ENCODE measurements at places on chromosomes 2 and 18.
A peak's percentile ranks its signal among the peaks of the same experiment; 100 is the strongest.

DNA sequence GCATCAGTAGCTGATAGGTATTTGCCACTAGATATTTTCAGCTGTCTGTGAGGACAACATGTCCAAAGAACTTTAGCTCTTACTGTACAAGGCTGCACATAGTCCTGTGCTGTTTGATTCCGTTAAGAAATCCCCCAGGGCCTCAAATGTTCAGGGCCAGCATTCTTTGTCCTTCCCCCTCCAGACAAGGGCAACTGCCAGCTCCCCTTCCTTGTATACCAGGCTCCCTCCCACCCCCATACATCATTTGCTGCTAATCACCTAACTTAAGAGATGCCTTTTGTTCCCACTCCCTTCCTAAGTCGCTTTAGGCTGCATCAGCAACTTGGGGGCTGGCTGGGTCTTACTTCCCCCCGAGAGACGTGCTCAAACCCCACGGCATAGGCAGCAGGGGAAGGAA, 138.7 kb downstream of the CDH20 start:
- DNase-seq, result no peak

GRCh38 chr2:207533461-207534008, 3.8 kb downstream of the CREB1 start:
- no peak for DNase-seq

GRCh38 chr2:118842661-118843482, 4.6 kb downstream of the EN1 start:
- no peak for DNase-seq

- DNase-seq, result no peak
Observed at GRCh38 chr18:79748321-79749180, 49.2 kb upstream of the KCNG2 start.

- DNase-seq, result no peak
Observed at GRCh38 chr18:25876330-25876948, 214.0 kb downstream of the SS18 start.

DNA sequence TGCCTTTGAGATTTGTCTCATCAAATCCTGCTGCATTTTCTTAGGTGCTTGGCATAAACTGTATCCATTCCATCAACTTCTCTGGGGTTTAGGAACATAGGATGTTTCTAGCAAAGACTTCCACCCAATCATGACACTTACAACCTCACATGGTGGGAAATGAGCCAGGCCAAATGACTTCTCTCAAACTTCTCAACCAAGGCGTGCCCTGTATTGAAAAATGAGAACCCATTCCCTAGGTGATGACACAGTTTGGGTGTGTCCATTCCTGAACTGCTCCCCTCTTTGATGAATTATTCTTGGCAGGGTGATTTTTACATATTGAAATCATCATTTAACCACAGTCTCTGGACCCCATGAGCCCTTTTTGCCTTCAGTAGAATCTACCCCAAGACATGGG, 161.1 kb downstream of the EN1 start:
- DNase-seq, result no peak

- no peak for DNase-seq
Observed at GRCh38 chr2:206979922-206980321, 40.6 kb downstream of the CPO start.

- DNase-seq, result no peak
Observed at GRCh38 chr2:218430721-218431120, 11.8 kb downstream of the VIL1 start.

- DNase-seq, result no peak
Observed at GRCh38 chr2:56565143-56565542, 381.4 kb downstream of the CCDC85A start.

DNA sequence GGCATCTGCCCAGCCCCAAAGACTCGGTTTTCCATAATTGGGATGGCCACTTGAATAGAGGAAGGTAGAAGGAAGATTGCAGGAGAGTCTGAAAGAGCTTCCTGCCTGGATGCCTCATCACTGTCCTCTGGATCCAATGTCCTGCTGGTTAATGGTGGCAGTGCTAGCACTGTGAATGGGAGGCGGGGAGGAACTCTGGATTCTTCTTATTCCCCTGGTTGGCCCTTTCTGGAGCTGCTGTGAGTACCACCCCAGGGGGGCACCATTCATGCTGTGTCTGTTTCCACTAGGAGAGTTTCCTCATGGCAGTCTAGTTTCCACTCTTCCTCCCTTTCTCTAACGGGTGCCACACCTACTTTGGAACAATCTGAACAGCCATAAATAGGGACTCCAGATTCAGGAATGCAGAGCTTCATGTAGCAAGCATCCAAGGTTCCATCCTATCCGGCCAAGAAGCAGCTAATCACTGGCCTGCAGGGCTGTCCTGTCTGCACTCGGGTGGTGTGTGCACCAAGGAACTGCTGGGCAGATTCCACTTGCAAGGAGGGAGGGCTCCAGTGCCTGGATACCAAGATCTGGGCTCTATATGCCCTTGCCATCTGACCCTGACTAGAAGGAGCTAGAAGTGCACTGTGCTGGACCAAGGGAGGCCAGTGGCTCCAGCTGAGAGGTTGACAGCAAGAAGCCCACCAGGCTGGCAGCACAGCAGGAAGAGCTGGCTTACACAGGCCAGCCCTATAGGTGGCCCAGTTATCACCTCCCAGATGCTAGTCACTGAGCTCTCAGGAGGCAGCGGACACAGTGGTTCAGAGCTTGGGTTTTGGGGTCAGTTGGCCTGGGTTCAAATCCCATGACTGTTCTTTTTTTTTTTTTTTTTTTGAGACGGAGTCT, 4.6 kb upstream of the ATOH8 start:
- DNase-seq, result no peak

GRCh38 chr2:11692966-11693521, 23.0 kb upstream of the NTSR2 start:
- DNase-seq, result peak; percentile 30

DNA sequence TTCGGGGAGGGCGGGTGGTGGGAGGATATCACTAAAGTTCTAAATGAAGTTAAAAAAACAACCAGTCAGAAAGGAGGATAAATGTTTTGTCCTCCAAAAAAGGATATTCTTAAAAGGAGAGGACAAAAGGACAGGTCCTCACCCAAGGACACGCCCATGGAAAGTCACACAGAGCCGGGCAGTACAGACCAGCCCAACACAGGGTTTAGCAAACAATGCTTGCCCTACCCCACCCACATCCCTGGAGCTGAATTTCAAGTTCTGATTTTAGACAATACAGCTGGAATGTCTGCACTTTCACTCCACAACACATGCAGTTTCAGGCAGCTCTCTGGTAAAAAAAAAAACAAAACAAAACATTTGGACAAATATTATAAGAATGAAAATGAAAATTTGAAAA, 67.9 kb downstream of the SLC9A4 start:
- no peak for DNase-seq

DNA sequence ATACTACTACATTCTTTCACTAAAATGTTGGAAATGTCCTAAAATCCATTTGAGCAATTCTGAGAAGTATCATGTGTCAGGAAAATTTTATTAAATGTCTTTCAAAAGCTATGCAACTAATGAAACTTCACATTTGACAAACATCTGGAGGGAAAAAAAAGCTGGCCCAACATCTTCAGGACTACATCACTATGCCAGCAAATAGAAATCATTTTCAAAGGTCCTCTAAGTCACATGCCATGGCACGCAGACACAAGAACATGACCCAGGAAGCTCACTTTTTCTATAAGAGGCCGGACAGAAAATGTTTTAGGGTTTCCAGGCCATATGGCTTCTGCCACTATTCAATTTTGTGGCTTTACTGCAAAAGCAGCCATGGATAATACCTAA, 11.6 kb downstream of the KANSL3 start:
- DNase-seq, result no peak

- DNase-seq, result no peak
Observed at GRCh38 chr2:123518367-123518766, 506.7 kb upstream of the CNTNAP5 start.

GRCh38 chr2:237171396-237171795, 85.7 kb downstream of the COPS8 start:
- no peak for DNase-seq

GRCh38 chr2:3712831-3713503, 9.6 kb downstream of the DCDC2C start:
- peak; percentile 11 for DNase-seq

- no peak for DNase-seq
Observed at GRCh38 chr18:7980136-7980535, 413.0 kb downstream of the PTPRM start.

- DNase-seq, result no peak
Observed at GRCh38 chr18:45173799-45174519, 441.3 kb upstream of the SLC14A2 start.
